Esophagus muscularis mucosa (tissue), 4 donors: ENCODE measurements at places on chromosomes 1 and 21.

DNA sequence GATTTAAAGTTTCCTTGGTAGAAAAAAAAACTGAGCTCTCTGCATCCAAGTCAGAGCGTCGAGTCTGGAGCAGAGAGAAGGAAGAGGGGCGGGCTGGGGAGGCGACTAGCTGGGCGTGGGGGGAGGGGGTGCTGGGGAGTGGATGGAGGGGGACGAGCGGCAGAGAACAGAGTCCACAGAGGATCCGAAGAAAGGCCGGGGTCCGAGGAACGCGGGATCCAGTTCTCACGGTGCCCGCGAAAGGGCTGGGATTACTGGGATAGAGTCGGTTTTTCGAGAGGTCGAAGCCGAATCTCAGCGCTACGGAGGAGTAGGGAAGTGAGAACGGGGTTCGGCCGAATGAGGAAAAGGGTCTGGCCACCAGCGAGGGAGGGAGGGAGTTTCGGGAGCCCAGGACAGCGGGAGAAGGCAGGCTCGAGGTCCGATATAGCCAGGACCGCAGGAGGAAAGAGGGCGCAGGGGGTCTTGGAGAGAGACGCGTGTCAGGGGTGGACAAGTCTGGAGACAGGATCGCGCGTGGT is 665 bp downstream of the DAB1 start:
- DNase-seq, result no peak

DNA sequence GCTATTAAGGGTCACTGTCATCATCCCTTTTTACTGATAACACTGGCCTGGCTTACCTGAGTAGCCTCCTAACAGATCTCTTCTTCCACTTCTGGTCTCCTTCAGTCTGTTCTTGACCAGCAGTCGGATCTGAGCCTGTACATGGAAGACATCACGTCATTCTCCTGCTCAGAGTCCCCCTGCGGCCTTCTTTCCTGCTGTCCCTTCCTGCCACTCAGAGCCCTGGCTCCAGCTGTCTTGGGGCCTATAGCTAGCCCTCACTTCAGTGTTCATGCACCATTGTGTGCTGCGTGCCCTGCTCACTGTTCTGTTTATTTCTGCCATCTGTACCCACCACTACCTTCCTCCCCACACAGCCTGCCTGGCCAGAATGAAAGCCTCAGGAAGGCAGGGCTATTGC is 8.4 kb downstream of the ADARB1 start:
- DNase-seq, result no peak

DNA sequence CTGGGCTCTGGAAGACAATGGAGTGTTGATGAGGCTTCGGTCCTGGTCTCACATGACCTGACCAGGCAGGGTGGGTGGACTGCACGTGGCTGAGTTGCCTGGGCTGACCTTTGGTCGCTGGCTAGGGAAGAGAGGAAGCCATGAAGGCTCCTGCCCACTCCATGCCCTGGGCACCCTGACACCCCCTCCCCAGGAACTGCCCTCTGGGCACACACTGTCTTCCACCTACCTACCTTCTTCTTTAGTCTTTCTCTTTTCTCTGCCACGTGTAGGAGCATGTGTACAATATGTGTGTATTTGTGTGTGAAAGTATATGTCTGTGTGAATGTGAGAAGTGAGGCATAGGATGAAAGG is 15.1 kb downstream of the POU3F1 start:
- DNase-seq, result no peak

DNA sequence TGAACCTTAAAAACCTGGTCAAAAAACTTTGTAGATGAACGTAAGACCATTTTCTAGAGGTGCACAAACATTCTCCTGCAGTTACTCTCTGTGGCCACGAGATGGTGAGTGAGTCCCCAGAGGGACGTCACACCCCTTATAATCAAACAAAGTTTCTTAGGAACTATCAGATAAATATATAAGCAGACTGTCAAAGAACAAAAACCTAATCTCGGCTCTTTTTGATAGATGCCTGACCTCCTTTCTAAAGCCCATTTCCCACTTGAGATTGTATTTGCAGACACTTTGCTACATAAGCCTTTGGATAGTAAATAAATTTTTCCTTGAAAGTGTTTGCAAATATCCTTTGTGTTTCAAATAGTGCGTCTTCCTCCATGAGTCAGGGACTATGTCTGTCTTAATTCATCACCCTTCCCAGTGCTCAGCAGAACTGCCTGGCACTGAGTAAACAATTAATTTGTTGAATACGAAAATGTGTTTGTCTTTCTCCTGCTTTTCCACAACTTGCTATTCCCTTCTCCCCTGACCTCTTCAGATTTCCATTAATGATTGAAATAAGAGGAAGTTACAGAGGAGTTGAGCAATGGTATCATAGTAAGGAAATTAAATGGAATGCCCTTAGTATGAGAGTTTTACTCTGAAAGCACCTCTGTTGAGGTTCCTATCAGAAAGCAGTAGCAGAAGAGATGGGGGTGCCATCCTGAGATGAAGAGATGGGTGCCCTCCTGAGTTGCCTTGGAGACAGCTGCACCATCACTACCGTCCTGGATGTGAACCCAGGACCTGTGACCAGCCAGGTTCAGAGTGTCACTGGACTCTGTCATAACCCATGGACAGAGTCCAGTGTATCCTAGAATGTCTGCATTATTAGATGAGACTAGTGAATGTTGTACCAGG is 57.8 kb upstream of the RAVER2 start:
- DNase-seq, result no peak

DNA sequence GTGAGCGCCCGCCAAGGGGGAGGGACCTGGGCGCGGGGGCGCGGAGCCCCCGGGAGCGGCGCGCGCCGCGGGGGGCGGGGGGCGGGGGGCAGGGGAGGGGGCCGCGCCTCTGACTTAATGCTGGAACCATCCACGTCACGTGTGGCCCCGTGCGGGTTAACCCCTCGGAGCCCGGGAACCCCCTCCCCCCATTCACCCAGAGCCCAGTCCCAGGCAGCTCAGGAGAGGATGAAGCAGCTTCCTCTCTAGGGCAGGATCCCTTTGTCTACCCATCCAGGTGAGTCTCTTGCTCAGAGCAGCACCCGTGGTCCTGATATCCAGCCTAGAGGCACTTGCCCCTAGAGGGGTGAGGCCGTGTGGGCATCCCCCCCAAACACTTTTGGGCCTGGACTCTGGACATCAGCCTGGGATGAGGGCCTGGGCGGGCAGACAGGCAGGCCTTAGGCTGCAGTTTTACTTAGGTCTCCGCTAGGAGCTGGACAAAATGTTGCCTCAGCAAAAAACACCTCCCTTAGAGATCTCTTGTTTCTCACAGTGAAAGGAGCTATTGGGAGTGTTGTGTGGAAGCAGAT is at the start of gene ALX3:
TSS of gene ALX3 (minus strand) at position 2 of the 572 bp plus-strand sequence. CDS start 60 bp downstream, outside the sequence.
- DNase-seq, result no peak

DNA sequence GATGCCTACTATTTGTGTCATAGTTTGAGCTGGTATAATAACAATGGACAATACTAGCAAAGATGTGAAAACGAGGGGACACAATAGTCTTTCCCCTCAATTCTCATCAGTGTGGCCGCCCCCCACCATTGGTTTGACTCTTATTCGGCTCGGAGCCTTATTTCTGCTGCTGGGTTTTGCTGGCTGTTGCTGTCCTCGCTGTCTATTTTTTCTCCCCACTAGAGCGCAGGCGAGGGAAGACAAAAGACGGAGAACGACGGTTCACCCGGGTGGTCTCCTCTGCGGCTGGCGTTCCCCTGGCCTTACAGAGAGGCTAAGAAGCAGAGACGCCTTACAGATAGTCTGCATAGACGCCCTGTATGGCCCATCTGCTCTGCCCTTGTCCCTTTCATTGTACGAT is 19.4 kb downstream of the CLIC6 start:
- DNase-seq, result no peak

DNA sequence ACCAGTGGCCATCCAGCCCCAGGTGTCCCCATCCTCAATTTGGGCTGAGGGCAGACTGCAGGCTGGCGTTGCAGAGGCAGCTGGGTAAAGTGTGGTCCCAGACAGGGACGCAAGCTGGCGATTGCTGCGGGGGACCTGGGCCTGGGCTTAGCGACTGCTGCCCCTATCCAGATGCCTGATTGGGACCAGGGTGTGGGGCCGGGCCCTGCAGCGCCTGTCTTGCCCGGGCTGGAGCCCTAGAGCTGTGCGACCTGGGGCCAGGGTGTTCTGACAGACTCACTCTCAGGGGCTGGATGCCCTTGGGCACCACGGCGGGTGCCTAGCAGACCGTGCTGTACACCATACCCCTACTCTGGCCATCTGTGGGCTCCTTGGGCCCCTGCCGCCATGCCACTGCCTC is 16.2 kb upstream of the FAAP20 start:
- no peak for DNase-seq

DNA sequence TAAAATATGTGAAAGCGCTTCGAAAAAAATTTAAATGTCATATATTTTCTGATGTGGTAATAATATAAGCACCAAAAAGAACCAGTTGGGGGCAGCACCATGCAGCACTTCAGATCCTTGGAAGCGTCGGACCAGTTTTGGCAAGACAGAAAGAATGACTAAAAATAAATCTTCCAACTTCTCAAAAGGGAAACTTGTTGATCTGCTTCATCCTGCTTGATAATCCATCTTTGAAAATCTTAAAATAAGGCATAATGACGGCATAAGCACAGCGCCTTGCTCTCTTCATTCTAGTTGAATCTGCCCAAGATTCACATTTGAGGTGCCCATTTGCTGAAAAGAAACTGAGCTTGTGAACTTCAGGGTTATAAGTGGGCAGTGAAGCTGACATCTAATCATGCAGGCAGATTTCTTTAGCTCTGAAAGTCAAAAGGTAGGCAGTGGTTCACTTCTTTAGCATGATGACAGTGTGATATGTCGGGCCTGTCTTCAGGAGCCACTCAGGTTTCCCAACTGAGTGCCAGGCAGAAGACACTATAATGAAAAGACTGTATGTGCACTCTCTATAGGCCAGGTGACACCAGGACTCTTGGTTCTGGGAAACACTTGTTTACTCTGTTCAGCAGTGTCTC is 19.8 kb upstream of the MUTYH start:
- DNase-seq, result no peak

- no peak for DNase-seq
Measured at GRCh38 chr1:184972315-184973055, 1.8 kb downstream of the NIBAN1 start.

GRCh38 chr1:164769486-164770130 is 210.6 kb downstream of the PBX1 start:
- DNase-seq, result no peak

DNA sequence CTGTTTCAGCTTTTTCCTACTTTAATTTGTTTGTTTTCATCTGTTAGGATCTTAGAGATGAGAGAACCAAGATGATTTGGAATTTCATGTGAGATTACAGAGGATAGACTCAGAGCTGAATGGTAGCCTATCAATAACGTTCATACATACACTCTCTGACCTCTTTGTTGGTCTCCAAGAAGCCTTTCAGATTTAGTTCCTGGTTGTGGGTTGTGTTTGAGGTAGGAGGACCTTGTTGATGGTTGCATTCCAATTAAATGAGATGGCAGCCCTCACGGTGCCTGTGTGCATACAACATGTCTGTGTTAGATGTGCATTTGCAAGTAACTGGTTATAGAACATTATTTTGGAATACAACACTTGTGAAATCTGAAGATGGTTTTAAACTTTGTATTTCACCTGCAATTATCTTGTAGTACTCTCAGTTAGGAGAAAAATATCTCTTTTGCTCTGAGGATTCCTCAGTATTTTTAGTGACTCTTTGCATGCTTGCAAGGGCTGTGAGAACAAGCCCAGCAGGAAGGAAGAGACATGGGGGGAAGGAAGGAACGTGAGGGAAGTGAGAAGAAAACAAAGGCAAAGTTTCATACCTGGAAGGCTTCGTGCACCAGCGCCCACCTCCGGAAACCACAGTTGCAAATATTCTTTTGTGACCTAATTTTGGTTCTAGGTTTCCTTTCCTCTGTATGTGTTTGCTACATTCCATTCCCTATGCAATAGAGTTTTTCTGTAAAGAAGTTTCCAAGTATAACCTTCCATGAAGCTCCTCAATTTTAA is 291.8 kb downstream of the DISC1 start:
- DNase-seq, result no peak

- no peak for DNase-seq
Measured at GRCh38 chr1:237041795-237042525, at the start of gene RYR2. Gene RYR2, plus strand, starts transcription at chr1:237042184. Its CDS starts 338 bp downstream, at chr1:237042522.

DNA sequence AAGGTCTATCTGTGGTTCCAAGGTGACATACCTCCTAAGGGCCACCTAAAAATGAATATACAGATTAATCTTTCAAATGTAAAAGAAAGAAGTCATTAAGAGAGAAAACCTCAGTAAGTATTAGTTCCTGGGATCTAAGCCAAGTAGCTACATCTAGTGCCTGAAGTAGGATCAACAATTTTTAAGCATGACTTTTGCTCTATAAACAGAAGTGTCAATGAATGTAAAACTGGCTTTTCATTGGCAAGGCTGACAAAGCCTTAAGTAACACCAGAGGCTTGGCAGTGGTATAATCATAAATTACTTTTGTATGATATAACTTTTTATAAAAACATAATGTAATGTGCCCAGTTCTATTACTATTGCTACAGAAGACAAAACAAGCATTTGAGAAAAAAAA is 12.2 kb upstream of the ACADM start:
- no peak for DNase-seq

GRCh38 chr1:184775329-184775728 is 20.7 kb upstream of the EDEM3 start:
- no peak for DNase-seq

GRCh38 chr1:28927648-28928313 is 13.4 kb downstream of the EPB41 start:
- no peak for DNase-seq
